ENCODE measurements at places on chromosomes 2 and 18. TPM values are rescaled to one million over a fixed set of nuclear protein-coding genes. Genes with fewer than 3 reads are reported as not detected.

DNA sequence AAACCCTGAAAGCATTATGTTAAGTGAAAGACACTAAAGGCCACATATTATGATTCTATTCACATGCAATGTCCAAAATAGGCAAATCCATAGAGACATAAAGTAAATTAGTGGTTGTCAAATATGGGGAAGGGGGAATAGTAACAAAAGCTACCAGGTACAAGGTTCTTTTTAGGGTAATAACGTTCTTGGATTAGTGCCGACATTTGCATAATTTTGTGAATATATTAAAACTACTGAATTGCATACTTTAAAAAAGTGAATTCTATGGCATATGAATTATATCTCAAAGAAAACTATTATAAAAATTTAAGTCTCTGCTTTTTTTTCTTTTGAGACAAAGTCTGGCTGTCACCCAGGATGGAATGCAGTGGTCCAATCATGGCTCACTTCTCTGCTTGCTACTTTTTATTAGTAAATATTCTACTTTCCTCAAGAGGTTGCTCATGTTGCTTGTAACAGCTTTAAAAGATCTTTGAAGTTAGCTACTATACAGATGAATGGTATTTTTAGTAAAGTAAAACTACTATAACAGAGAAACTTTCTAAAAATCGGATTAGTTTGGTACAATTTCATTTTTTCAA is 2.5 kb downstream of the SESTD1 start:
- no peak for DNase-seq

DNA sequence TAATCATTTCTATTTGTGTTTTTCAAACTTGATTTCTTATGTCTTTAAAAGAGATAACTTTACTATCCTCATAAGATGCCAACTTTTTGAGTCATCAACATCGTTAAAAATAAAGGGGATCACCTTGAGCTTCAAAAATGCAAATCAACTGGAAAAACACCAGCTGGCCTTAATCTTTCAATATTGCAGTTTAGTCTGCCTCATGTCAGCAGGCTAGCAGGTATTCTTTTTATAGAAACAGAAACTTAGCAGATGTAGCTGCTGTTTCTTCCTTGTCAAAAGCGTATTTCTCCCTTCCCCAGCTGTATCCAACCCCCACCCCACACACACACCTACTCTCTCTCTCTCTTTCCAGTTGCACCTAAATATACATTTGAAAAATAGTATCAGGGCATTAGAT is 154.1 kb upstream of the ZNF804A start:
- DNase-seq = no peak

- DNase-seq = no peak
Observed at GRCh38 chr18:61173554-61173953, 159.7 kb upstream of the CDH20 start.

- no peak for DNase-seq
Observed at GRCh38 chr2:79944205-79944604, 360.3 kb downstream of the LRRTM1 start.

- DNase-seq = no peak
Observed at GRCh38 chr2:3301001-3301400, 76.6 kb downstream of the EIPR1 start.

DNA sequence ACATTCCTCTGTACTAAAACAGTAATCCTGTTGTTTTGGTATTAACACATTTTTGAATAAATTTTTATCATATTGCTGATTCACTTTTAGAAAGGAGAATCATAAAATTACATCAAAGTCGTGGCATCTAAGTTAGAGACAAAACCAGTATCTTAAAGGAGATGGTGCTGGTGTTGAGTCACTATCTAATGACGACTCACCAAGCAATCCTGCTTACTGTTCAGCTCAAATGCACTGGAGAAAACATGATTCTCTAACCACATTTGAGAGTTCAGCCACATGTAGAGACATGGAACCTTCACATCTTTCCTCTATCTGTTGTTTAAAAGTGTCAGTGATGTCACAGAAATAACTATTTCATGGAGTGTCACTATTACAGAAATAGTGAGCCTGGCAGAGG is 473.8 kb downstream of the TGIF1 start:
- DNase-seq = peak; percentile 23

DNA sequence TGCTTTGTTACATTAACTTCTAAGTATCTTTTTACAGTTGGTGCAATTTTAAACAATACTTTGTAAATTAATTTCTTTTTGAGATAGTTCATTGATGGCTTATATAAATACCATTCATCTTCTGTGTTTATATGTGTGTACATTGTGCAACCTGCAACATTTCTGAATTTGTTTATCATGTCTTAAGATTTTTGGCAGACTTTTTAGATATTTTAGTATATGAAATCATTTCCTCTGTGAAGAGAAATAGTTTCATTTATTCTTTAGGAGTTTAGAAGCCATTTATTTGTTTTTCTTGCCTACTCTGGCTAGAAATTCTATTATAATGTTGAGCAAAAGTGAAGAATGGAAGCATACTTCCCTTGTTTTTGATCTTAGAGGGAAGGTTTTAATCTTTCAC is 337.8 kb upstream of the DSEL start:
- no peak for DNase-seq

DNA sequence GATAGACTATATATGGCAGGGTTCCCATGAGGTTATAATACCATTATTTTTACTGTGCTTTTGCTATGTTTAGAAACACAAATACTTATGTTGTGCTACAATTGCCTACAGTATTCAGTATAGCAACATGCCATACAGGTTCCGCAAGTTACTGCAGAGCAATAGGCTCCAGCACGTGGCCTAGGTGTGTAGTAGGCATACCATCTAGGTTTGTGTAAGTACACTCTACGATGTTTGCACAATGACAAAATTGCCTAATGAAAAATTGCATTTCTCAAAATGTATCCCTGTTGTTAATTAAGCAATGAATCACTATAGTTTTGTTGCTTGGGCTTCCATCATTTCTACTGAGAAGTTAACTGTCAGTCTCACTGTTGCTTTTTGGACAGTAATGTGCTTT is 9.8 kb downstream of the CD302 start:
- no peak for DNase-seq

Gene RBKS
- total RNA-seq = 3.4 TPM

GRCh38 chr18:11808001-11808855 is 43.0 kb upstream of the CHMP1B start:
- peak; percentile 29 for DNase-seq

GRCh38 chr2:152508446-152508845 is 173.5 kb downstream of the FMNL2 start:
- peak; percentile 34 for DNase-seq

Gene IGFBP2
- 17.2 TPM for total RNA-seq

- DNase-seq = no peak
Observed at GRCh38 chr2:2085533-2085932, 245.5 kb downstream of the MYT1L start.

DNA sequence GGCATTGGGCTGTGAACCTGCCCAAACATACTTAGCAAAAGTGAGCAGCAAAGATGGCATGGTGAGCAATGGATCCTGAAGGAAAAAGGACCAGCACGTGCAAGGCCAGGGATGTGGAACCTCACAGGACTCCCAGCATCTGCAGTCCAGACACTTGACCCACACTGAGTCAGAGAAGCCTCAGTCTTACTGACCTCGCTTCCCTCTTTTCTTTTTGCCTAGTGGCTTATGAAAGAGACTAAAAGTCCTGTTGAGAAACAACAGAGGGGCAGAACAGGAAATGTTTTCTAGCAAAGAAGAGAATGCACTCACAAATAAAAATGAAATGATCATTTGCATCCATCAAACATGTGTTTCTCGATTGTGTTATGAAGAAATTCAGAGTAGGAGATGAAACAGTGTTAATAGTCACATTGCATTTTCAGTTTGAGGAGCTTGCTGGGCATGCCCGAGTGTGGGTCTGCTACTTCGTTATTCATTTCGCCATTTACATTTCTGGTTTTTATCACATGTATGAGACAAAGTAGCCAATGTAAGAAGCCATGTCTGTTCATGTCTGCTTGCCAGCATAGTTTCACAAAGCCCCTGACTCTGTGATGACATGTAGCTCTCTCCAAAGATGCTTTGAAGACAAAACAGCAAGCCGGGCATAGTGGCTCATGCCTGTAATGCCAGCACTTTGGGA is 118.4 kb downstream of the INO80D start:
- DNase-seq = no peak

Gene NCOA1
- total RNA-seq = 6.5 TPM

DNA sequence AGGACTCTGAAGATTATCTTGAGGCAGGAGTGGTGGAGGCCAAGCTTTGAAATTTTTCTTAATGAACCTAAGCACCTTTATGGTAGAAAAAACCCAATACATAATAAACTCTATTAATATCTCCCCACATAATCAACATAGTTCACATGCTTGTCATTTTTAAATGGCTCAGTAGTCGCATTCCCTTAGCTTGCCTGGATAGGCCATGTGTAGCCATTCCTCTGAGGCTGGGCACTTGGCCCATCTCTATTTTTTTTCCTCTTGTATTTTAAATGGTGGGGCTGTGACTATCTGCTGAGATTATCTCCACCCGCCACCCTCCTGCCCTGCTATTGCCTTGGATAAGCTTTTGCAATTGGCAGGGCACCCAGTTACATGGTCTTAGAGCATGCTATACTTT is 143.1 kb downstream of the FHOD3 start:
- no peak for DNase-seq

DNA sequence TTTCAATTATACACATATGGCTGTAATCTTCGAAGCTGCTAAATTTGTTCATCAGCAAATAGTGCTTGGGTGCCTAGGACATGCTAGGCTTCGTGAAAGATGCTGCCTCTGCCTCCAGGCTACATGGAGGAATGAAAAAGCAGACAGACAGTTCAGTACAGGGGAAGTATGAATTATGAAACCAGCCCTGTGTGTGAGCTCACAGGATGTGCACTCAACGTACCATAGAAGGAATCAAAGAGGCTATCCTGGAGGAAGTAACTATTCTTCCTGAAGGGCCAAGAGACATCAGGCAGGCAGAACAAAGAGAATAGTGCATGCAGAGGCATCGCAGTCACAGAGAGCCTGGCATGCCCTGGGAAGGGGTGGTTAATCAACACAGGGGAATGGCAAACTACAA is 61.4 kb downstream of the DYM start:
- peak; percentile 4 for DNase-seq

DNA sequence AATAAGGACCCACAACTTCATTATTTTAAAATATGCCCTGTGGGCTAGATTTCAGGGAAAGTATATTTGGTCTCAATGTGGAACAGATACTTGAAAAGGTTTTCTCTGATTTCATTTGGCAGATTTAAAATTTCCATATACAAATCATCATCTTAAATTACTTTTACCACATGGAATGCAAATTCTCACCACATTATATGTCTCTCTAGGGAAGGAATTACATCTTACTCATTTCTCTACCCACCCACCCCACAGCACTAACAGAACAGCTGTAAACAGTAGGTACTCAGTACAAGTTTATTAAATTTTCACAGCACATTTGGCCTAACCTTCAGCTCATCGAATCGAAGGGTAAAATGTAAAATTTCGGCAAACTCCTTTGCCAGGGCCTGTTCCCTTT is 104.0 kb downstream of the CYRIA start:
- no peak for DNase-seq

Gene ST8SIA5
- 0.03 TPM for total RNA-seq

GRCh38 chr2:113876503-113877387 is 13.1 kb upstream of the ACTR3 start:
- DNase-seq = peak; percentile 89

Measured in Daoy (cell line).